ENCODE measurements at places on chromosomes 5 and 9.

GRCh38 chr9:22175972-22176545, 167.0 kb upstream of the CDKN2B start:
- DNase-seq, result no peak

DNA sequence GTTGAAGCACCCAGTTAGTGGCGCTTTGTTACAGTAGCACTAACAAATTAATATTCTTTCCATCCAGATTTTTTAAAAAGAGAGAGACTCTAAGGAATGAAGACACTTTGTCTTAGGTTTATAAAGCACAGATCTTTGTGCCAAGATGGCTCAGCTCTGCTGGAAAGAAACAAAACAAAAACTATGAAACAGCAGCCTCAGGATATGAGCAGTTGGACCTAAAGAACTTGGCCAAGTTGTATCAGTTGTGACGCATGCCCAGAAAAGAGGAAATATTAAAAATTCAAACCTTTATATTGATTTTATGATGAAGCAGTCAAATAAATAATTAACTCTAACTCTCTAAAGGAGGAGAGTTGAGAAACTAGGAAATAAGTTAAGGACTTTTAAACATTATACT, 427.2 kb downstream of the SPOCK1 start:
- no peak for DNase-seq

DNA sequence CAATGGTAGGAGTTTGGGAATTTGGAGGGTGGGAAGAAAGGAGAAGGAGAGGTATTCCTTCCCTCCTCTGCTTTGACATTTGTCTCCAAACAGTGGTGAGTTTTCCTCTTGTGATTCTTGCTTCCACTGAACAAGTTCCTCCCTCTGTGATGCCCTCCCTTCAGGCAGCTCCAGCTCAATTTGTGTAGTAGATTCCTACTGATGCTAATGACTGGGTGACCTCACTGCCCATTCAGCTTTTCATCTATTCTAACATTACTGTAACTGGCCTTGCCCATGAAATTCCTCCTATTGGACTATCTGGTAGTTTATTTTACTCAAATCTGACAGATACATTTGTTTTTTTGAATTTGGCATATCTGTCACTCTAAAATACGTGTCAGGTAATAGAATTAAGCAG, 121.4 kb downstream of the NFIB start:
- DNase-seq, result no peak

DNA sequence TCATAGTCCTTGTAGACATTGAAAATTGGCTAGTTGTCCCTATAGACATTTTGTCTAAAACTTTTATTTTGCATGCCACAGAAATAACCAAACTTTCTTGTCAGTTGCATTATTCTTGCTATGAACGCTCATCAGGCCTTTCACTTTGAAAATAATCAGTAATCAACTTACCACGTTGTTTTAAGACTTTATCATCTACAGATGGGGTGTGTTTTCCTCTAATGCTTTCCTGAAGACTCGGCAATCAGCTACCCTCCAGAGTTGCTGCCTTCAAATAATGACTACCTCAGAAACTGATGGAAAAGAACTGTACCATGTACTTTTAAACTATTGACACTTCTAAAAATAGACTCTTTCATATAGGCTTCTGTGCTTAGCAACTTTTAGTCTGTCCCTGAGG, 33.5 kb upstream of the HSPB3 start:
- no peak for DNase-seq

GRCh38 chr5:59798862-59799667, 94.5 kb downstream of the PDE4D start:
- no peak for DNase-seq

- DNase-seq, result no peak
These were observed 529.1 kb upstream of the CLINT1 start for GRCh38 chr5:158388021-158388420.

- DNase-seq, result no peak
These were observed 1060.1 kb downstream of the PTPRD start for GRCh38 chr9:9552665-9553064.

- DNase-seq, result no peak
These were observed 180.8 kb downstream of the HSD17B3 start for GRCh38 chr9:96121136-96121535.

- no peak for DNase-seq
These were observed 57.5 kb downstream of the DAB2IP start for GRCh38 chr9:121708768-121709488.

DNA sequence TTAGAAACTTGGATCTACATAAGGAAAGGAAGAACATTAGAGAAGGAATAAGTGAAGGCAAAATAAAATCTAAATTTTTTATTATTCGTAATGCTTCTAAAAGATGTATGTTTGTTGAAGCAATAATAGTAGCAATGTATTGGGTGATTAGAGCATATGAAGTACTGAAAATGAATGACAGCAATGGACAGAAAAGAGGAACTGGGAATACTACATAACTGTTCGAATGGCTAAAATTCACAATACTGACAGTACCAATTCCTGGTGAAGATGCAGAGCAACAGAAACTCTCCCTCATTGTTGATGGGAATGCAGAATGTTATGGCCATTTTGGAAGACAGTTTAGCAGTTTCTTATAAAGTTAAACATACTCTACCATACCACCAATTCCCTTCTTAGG, 177.3 kb upstream of the SPEF2 start:
- DNase-seq, result no peak

DNA sequence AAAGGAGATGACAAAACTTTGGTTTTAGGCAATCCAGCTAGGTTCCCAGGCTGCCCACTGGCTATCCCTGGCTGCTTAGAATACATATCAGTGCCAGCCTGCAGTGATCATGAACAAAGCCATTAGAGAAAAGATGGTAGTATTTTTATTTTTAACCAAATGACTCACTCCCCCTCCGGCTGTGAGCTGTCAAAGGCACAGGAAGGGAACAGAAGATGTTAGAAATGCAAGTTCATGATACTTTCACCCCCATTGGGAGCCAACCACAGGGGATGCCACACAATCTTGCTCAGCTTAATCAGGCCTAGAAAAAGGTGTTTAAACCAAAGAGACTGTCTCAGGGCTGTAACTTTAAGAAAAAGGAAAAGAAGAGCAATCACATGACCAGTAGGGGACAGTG, 70.3 kb upstream of the ASTN2 start:
- DNase-seq, result no peak

DNA sequence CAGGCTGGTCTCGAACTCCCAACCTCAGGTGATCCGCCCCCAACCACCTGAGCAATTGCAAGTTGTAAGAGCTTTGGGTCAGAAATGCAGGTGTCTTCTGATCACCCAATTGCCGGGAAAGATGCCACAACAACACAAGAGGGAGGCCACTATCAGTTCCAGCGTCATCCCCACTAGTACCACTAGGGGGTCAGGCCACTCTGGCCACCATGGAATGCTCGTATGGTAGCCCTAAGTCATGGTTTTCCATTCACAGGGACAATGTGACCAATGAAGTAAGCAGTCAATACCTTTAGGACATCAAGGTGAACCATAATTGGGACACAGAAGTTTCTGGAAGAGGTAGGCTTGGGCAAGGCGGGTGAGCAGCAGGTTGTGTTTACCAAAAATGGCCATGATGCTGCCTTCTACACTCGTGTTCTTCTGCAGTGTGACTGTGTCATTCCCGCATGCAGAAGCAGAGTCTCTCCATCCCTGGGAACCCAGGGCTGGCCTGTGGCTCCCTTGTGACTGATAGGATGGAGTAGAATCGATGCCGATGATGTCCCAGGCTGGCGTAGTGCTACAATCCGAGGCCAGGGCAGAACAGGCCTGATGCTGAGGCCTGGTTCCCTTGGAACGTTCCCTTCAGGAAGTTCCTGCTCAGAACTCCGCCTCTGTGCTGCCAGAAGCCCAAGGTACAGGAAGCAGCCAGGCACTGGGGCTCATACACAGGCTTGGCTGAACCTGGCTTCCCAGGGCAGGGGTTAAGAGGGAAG, 42.2 kb upstream of the ANKRD33B start:
- no peak for DNase-seq

- no peak for DNase-seq
These were observed 109.9 kb downstream of the TMEM174 start for GRCh38 chr5:73282923-73283322.

GRCh38 chr5:141778683-141779082, 96.7 kb upstream of the ARAP3 start:
- no peak for DNase-seq

GRCh38 chr5:77847814-77848290, 71.7 kb upstream of the TBCA start:
- DNase-seq, result no peak

DNA sequence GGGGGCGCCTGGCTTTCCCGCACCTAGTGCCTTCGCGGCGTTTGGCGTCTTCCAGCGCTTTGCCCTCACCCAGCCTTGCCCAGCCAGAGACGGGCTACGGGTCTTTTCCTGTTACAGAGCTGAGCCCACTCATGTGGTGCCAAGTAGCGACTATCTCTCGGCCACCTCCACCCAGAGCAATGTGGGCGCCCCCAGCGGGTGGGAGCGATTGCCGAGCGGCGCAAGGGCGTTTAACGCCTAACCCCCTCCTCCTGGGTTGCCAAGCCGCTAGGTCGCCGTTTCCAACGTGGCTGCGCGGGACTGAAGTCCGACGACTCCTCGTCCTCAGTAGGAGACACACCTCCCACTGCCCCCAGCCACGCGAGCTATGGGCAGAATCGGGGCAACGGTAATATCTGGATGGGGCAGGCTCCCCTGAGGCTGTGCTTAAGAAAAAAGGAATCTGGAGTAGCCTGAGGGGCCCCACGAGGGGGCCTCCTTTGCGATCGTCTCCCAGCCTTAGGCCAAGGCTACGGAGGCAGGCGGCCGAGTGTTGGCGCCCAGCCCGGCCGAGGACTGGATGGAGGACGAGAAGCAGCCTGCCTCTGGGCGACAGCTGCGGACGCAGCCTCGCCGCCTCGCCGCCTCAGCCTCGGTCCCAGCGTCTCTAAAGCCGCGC, 5.8 kb downstream of the TLX3 start:
- DNase-seq, result no peak

DNA sequence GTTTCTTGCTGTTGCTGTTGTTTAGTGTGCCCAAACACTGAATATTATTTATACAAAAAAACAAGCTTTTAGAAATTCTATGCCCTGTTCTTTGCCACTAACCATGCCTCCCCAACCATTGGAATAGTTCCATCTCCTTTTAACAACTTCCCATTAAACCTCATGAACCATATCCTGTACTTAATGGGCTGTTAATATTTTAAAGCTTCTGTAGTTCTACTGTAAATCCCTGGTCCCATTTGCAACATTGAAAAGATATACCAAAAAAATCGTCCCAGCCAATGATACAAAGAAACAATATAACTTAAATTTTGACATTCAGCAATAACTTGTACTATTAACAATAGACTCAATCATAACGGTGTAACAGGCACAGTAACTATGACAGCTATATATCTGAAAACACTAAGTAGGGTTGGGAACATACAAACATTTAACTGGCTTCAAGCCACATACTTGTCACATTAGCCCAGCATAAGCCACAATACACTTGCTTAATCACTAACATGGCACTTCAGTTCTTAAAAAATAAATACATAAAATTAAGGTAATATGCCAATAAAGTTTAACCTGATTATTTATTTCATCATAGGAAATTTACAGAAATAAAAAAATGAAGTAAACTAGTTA, 86.1 kb downstream of the ADAMTS6 start:
- no peak for DNase-seq

GRCh38 chr5:120803282-120803681, 339.2 kb downstream of the PRR16 start:
- no peak for DNase-seq
